NCI-H187 treated with DMSO at 0.1 percent for 48 hours (cell line): ENCODE measurements at places on chromosomes 13 and 19.

GRCh38 chr19:32174386-32175113 is 170.9 kb upstream of the ZNF507 start:
- no peak for DNase-seq

- DNase-seq = no peak
Observed at GRCh38 chr19:53826876-53827275, 2.8 kb upstream of the NLRP12 start.

GRCh38 chr13:48783181-48783630 is 129.5 kb downstream of the CYSLTR2 start:
- DNase-seq = no peak

- DNase-seq = no peak
Observed at GRCh38 chr13:26707122-26708006, 53.2 kb downstream of the GPR12 start.

DNA sequence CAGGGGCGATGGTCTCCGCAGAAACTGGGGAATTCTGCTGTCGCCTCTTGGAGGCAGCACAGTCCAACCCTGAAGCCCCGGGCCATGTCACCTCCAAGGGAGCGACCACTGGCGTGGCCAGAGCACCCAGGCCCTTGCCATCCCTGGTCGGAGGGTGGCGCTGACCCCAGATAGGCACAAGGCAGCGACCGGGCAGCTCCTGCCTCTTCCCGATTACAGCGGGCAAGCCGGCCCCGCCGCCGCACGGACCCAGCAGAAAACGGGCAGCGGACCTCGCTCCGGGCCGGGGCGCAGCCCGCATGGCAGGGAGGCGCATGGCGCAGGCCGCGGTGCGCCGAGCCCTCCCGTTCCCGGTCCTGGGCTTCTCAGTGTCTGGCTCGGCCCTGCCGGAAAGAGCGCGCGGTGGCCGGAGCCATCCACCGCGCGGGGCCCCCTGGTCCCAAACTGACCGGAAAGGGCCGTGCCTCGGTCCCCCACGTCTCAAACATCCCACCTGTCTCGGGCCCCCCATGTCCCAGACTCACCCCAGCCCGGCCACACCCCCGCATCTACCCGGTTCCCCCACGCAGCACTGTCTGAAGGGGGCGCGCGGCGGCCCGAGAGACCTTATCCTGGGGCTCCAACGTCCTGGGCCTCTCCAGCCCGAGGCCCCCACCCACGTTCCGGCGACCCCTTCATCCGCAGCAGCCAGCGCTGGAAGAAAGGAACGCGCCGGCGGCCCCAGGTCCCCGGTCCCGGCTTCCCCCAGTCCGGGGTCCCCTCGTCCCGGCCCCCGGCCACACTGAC is 727 bp downstream of the CERS1 start:
- DNase-seq = no peak

- no peak for DNase-seq
Observed at GRCh38 chr13:29849731-29850212, 645 bp downstream of the UBL3 start.

GRCh38 chr13:98260357-98261164 is 83.5 kb upstream of the RNF113B start:
- no peak for DNase-seq

DNA sequence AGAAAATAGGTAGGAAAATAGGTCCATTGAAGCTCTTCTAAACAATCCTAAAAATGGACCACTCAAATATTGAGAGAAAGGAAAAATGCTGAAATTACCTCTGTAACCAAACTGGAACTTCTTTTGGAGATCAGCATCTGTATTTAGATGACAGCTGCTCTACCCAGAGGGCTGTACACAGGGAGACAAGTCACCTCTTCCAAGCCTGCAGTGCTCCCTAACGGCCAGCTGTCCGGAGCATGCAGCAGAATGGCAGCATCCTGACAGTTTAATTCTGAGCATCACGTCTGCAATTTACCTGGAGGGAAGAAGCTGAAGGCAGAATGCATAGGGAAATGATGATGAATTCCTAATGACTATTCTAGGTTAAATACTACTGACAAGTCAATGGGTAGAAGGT is 62.8 kb upstream of the DIAPH3 start:
- no peak for DNase-seq
